ENCODE measurements at places on chromosomes 16 and 17.
A peak's percentile ranks its signal among the peaks of the same experiment; 100 is the strongest.

DNA sequence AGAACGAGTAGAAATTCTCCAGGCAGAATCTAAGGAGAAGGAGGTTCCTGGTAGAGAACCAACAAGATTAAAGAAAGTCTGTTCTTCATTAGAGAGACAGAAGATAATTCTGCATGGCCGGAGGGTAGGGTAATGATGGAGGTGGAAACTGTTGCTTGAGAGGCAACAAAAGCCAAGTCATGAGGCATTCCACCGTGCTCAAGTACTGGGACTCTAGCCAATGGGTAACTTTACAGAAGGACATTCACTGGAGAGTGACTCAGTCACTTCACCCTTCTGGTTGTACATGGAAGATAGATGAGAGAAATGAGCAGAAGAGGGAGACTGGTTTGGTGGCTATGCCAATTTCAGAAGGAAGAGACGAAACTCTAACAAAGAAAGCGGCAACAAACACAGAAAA lies 53.6 kb upstream of the ANKFN1 start:
- DNase-seq: no peak

DNA sequence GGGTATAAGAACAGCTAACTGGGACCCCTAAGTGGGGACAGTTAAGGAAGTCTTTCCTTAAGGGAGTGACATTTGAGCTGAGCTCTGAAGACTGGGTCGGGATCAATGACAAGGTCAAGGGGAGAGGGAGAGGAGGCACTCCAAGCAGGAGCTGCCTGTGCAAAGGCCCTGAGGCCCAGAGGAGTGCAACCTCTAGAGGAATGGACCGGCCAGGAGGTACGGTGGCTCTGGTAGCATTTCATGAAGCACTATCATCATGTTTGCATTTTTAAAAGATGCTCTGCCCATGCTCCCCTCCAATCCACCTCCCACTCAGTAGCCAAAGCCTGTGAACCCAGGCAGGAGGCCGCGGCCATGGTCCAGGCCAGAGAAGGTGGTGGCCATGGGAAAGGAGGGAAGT lies 27.4 kb downstream of the RBFOX3 start:
- DNase-seq: no peak

DNA sequence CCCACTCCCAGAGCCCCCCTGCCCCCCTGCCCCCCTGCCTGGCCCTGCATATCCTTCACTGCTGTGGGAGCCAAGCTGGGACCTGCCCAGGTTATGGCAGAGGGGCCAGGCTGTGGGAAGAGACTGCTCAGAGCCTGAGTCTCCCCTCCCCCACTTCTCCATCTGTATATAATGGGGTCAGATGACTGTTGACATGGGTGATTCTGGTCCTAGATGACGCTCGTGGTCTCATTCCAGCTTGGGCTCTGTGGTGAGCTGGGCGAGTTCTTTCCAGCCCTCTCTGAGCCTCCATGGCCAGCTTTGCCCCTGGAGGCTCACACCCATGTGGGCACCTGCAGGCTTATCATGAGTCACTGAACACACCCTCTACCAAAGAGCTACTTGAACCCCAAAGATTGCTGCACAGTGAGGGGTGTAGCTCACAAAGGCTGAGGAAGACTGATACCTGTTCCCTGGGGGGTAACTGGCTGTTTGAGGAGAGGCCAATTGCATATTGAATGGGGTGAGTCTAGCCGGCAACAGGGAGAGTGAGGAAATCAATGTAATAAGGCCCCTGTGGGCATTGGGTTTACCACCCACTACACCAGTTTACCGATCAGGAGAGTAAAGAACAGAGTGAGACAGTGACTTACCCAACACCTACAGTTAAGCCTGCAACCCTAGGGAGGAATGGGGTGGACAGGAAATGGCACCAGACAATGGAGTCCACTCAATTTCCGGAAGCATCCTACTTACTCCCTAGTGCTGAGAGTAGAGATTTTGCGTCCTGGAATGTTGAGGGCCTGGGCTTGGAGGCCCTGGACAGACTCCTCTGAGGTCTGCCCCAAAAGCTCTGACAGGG lies 4.2 kb upstream of the SREBF1 start:
- DNase-seq: no peak

GRCh38 chr16:82535262-82535661 lies 91.5 kb upstream of the CDH13 start:
- no peak for DNase-seq

GRCh38 chr17:43547659-43548256 lies 1.6 kb upstream of the ETV4 start:
- DNase-seq: no peak

- DNase-seq: no peak
Observed at GRCh38 chr16:27481282-27481934, 68.3 kb downstream of the GTF3C1 start.

- no peak for DNase-seq
Observed at GRCh38 chr17:80889231-80890195, 102.1 kb upstream of the CHMP6 start.

DNA sequence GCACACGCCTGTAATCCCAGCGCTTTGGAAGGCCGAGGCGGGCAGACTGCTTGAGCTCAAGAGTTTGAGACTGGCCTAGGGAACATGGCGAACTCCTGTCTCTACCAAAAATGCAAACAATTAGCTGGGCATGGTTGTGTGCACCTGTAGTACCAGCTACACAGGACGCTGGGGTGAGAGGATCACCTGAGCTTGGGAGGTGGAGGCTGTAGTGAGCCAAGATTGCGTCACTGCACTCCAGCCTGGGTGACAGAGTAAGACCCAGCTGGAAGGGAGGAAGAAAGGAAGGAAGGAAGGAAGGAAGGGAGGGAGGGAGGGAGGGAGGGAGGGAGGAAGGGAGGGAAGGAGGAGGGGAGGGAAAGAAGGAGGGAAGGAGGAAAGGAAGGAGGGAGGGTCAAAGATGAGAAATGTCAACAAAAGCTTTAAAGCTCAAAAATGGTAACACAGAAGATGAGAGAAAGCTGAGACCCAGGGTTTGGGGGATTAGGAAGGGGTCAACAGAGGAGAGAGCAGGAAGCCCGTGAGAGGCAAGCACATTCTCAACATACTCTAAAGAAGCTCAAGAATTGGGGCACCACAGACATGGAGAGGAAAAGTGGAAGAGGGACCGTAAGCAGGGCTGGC lies 5.0 kb upstream of the KRT19 start:
- no peak for DNase-seq

- DNase-seq: no peak
Observed at GRCh38 chr17:5942687-5943086, 127.5 kb upstream of the WSCD1 start.

DNA sequence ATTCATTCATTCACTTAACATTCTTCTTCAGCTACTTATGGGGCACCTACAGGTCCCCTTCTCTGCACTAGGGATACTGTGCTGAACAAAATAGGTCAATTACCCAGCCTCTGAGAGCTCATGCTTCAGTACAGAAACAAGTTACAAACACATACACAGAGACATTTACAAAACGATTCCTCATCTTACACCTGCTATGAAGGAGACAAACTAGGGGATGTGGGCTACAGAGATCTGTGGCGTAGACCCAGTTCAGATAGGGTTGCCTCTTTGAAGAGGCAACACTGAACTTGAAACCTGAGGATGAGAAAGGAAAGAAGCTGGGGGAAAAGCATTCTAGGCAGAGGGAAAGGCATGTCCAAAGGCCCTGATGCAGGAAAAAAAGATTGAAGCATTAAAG lies 5.2 kb downstream of the IL21R start:
- DNase-seq: no peak

GRCh38 chr17:18362698-18363100 lies 651 bp downstream of the SHMT1 start:
- peak; percentile 45 for DNase-seq

- DNase-seq: no peak
Observed at GRCh38 chr16:77172951-77173350, 18.0 kb upstream of the MON1B start.

DNA sequence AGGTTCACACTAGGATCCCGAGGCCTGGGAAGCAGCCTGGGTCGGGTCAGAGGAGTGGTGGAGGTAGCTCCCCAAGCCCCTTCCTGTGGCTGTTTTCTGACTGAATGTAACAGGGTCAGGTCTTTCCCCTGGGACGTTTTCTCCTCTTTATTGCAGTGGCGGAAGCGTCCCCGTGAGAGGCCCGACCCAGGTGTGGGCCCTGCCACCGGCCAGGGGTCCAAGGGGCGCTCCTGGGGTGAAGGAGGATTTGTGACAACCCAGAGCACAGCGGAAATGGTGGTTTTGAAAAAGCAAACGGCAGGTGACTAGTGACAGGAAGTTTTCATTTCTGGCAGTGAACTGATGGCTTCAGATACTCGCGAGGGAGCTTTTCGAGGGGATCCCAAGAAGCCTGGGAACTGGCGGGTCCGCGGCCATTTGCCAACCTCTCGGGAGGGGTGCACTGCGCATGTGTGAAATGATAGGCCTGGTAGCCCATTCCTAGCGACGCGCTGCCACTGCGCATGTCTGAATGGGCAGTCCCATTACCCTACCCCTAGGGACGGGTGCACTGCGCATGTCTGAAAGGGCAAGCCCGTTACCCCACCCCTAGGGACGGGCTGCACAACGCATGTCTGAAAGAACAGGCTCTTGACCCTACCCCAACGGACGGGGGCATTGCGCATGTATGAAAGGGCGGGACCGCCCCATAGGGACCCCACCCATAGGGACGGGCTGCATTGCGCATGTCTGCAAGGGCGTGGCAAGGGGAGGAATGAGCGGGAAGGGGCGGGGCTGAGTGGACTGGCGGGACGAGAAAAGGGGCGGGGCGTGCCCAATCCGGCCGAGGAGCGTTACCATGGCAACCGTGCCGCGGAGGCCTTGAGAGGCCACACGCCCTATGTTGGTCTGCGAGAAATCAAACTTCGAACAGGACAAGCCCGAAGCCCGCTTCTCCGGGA lies 1747.9 kb downstream of the TP53TG3F start:
- peak; percentile 98 for DNase-seq

DNA sequence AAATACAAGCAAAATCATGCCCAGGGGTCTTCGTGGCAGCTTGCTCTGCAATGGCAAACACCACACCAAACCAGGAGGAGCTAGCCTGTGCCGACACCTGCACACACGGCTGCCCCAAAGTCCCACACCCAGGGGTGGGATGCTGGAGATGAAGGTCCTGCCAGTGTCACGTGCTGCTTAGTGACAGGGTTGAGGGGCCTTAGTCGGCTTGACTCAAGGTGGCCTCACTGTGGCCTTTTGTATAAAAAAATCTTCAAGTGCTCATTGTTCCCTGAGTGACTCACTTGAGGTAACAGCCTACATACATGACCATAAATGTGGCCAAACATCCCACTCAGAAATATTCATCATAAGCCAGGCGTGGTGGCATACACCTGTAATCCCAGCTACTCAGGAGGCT lies 7.3 kb downstream of the TRIM65 start:
- no peak for DNase-seq

- DNase-seq: no peak
Observed at GRCh38 chr17:55818451-55819375, 67.9 kb downstream of the PCTP start.

DNA sequence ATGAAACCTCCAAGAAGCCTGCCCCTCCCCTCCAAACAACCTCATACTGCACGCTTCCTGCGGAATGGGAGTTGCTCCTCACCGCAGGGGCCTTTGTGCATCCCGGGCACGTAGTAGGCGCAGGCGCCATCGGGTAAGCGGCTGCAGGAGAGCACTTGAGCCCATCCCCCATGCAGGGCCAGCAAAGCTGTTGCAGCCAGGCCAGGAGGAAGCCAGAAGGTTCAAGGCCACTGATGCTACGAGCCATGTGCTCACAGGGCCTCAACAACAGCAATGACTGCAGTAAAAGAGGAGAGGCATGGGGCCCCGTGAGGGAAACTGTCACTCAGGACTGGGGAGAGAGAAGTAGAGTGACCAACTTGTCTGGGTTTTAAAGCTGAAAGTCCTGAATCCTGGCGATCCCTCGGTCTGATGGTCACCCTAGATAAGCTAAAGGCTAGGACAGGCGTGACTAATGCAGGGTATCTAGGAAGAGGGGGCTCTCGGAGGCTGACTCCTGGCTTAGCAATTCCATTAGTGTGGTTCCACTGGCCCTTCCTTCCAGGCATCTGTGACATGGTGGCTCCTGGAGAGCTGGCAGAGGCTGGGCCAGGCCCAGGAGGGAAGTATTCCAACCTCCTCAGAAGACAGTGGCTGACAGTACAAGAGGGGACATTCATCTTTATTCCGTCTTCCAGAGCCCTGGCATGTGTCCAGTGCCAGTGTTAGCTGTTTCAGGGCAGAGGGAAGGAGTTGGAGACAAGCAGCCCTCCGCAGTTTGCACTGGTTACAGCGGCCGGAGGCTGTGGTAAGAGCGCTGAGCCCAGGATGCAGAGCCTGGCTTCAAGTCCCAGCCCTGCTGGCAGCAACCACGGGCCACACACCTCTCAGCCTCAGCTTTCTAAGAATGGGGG lies 20.8 kb downstream of the GOSR2 start:
- DNase-seq: no peak

DNA sequence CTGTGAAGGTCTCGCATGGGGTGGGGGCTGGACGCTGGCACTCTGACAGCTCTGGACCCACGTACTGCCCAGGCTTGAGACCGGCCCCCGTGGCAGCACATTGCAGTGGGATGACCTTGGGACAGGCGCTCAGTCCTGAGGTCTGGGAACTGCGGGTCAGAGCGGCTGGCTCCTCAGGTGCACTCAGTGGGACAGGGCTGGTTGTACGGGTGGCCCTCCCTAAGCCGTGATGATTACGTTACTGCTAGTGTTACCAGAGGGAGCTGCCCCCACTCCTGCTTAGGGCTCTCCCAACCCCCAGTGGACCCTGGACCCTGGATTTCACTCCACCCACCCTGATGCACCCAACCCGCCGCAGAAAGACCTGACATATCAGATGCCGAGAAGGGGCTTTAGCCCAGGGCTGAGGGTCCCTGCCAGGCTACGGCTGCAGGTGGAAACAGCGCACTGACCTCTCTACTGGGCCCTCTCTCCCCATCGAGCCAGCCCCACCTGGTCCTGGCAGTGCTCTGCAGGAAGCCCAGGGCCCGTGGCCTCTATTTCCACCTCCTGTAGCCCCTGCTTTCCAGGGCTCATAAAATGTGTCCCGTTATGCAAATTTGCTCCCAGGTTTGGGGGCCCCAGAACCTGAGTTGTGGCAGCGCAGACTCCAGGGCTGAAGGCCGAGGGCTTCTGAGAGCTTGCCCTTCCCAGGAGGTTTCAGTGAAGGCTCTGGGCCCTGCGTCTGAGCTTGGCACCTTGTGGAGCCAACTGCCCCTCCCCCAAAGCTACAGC lies 77.2 kb downstream of the RTN4RL1 start:
- no peak for DNase-seq

DNA sequence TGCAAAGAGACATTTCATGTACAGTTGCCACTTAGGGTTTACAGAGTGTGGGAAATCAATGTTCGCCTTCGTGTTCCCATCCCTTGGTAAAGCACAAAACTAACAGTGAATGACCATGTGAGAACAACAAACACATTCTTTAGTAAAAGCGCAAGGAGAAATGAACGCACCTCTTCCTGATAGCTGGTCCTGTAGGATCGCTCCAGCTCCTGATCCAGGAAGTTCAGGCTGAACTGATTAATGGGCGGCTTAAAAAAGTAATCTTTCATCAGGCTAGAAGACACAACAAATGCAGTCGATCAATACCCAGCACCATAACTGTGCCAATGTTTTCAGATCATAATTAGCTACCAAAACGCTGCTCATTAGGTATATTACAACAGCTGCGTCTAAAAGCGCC lies 108.3 kb upstream of the CREBBP start:
- DNase-seq: no peak

GRCh38 chr17:28928061-28928460 lies 23.3 kb downstream of the PHF12 start:
- no peak for DNase-seq

- DNase-seq: no peak
Observed at GRCh38 chr17:43966276-43966675, 12.5 kb upstream of the PYY start.
